ENCODE measurements at places on chromosomes 11 and 22.

DNA sequence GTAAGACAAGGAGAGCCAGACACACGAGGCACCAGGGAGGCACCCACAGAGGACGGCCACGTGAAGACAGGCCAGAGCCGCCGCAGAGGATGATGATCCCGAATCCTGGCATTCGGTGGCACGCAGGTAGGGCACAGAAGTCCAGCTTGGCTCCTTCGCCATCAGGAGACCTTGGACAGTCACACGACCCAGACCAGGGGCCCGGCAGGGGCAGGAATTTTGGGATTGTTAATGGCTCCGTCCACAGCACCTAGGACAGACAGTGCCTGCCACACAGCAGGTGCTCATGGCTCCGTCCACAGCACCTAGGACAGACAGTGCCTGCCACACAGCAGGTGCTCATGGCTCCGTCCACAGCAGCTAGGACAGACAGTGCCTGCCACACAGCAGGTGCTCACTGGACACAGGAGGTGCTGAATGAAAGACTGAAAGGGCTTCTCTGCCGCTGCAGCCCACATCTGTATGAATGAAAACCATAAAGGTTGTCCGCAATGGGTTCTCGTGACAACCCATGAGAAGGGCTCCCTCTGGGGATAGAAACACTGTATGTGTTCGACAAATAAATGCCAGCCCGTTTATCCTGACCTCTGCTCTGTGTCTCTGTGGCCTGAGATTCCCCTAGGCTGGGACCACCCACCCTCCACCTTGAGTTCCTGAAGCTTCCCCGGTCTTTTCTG lies 341.6 kb downstream of the CTTN start:
- DNase-seq: no peak

DNA sequence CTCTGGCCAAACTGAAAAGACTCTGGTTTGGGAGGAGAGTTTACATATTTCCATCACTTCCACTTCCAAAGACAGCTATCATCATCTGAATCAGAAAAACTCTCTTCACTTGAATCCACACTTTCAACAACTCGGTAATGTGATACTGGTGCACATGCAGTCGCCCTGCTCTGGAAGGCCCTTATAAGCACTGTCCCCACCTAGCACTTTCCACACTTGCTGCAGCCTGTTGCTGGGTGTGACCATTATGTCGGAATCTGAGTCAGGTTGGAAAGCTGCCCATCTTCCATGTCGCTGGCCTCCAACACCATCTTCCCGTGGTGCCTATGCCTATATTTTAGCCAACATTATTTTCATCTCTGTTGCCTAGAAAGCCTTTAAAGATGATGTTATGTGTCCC lies 1.1 kb upstream of the OR10A5 start:
- no peak for DNase-seq

- DNase-seq: no peak
Observed at GRCh38 chr11:132770829-132771530, 761.3 kb downstream of the OPCML start.

GRCh38 chr22:17258788-17259148 lies 39.5 kb upstream of the ADA2 start:
- DNase-seq: no peak

DNA sequence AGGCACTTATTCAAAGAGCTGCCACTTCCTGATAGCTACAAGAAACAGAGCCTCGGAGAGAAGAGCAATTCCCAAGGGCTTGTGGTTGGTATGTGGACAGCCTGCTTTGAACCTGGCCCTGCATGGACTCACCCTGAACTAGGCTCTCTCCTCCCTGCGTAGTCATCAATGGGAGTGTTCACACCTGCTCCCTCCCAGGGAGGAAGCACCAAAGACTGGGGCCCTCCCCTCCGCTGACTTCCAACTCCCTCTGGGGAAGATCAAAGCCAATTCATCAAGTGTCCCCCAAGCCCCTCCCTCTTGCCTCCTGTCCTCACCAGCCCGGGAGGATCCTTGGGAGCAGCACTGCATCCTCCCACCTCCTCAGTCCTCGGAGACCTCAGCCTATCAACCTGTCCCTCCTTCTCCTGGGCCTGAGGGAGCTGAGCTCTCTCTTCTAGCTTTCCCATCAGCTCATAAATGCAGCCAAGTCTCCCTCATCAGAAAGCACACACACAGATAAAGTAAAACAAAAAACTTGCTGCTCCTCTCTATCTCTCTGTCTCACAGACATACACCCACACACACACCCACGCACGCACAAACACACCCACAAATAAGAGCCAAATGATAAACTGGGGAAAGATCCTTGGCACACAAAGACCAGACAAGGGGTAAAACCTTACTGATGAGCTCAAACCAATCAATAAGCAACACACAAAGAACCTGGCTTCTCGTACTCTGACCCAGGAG lies 3.3 kb downstream of the A4GALT start:
- peak; percentile 25 for DNase-seq

- DNase-seq: no peak
Observed at GRCh38 chr11:35676611-35676965, 14.0 kb downstream of the TRIM44 start.

DNA sequence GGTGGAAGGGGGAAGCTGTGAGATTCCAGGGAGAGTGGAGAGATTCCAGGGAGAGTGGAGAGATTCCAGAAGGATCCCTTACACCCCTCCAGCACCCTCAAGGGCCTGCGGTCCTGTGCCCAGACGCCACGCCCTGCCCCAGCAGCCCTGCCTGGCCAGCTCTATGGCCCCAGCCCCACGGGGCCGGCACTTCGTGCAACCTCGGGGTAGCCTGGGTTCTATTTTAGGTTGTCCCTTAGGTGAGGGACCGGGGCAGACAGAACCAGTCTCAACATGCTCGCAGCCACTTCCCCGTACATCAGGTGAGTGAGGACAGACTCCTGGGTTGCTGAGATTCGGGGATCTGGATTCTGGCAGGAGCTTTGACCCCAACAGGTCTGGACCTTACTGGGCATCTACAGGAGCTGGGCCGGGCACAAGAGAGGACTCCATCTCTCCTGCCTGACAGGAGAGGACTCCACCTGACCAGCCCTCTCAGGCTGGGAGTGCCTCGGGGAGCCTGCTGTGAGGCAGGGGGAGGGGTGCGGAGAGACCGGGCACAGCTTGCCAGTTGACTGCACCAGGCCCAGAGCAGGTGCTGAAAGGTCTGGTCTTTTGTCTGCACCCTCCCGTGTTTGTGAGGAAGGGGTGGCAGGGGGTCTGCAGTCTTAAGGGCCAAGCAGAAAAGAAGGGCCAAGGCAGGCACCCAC lies 8.5 kb upstream of the ADORA2A start:
- no peak for DNase-seq

GRCh38 chr11:62081378-62082291 lies 42.2 kb upstream of the INCENP start:
- peak; percentile 85 for DNase-seq

- DNase-seq: no peak
Observed at GRCh38 chr11:77074626-77075221, 8.0 kb downstream of the CAPN5 start.

GRCh38 chr22:22565981-22566380 lies 6.9 kb upstream of the PRAME start:
- no peak for DNase-seq

- peak; percentile 72 for DNase-seq
Observed at GRCh38 chr11:119701591-119702549, 27.1 kb downstream of the NECTIN1 start.

GRCh38 chr11:18364495-18365073 lies 29.8 kb upstream of the LDHA start:
- no peak for DNase-seq

- DNase-seq: peak; percentile 21
Observed at GRCh38 chr22:29200901-29201300, 4.8 kb upstream of the EMID1 start.

GRCh38 chr11:358129-358800 lies 11.0 kb upstream of the B4GALNT4 start:
- DNase-seq: no peak

DNA sequence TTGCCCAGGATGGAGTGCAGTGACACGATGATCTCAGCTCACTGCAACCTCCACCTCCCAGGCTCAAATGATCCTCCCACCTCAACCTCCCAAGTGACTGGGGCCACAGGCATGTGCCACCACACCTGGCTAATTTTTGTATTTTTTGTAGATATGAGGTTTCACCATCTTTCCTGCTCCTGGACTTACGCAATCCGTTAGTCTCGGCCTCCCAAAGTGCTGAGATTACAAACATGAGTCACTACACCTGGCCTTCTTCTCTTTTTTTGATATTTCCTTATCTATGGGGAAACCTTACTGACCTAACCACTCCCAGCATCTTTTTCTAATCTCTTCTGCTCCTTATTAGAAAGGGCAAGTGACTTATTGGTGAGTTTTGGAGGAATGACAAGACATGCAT lies 121.7 kb upstream of the CHORDC1 start:
- DNase-seq: no peak

- DNase-seq: no peak
Observed at GRCh38 chr22:46482056-46482675, 55.3 kb downstream of the CELSR1 start.

DNA sequence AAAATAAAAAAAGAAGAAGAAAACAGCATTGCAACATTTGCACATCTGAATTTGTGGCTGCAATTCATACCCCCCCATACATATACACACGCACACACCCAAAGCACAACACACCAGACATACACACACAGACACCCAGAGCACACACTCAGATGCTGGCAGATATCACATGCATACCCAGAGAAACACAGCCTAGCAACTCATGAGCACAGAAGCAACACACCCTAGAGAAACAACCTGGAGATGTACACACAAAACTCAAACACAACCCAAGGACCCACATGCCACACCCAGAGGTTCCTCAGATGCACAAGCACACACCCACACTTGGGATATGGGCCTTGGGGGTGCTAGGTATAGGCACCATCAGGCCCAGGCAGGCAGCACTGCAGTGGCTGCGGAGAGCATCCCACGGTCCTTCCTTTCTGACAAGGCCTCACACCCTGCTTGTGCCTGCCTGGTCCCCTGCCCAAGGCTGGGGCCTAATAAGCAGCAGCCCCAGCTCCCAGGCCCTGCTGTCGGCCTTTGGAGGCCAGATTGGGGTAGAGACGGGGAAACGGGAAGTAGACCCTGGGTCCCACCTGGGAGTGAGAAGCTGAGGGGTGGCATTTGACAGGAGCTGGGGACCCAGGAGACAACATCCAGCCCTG lies 3.1 kb downstream of the CST6 start:
- no peak for DNase-seq

GRCh38 chr22:26800858-26801257 lies 143.5 kb downstream of the MIAT start:
- DNase-seq: no peak

Measured in D341Med (cell line).